ENCODE measurements at places on chromosomes 1 and 21. TPM values are rescaled to one million over a fixed set of nuclear protein-coding genes. Genes with fewer than 3 reads are reported as not detected.

Gene ATP5IF1
- total RNA-seq, result 53.3 TPM

Gene TRNP1
- 6.5 TPM for total RNA-seq

Gene WNT9A
- 0.36 TPM for total RNA-seq

Gene CFH
- 145 TPM for total RNA-seq

Gene KIF21B
- total RNA-seq, result under 0.01 TPM

Gene SH2D1B
- total RNA-seq, result not detected

Gene ATP1A2
- 0.72 TPM for total RNA-seq

Gene DPT
- total RNA-seq, result 2.4 TPM

Gene ATXN7L2
- total RNA-seq, result 1.8 TPM

Gene GRHL3
- total RNA-seq, result not detected

Gene NTRK1
- total RNA-seq, result 0.88 TPM

Gene SPATA46
- not detected for total RNA-seq

Gene KIF2C
- 3.8 TPM for total RNA-seq

Gene SYCP1
- total RNA-seq, result not detected

Gene PLA2G2A
- total RNA-seq, result not detected

Gene C8A
- total RNA-seq, result not detected

Gene BOLA1
- total RNA-seq, result 6.9 TPM

Gene CELA3A
- not detected for total RNA-seq

Gene DCDC2B
- not detected for total RNA-seq

Gene CATSPERE
- 1.8 TPM for total RNA-seq

Gene DOCK7
- 91.3 TPM for total RNA-seq

Gene PRR9
- total RNA-seq, result not detected

Gene SNX7
- 78.9 TPM for total RNA-seq

Gene TPTE
- total RNA-seq, result not detected

Gene CD52
- not detected for total RNA-seq

Gene MPZ
- total RNA-seq, result 2.2 TPM

Gene TTC39A
- total RNA-seq, result 0.88 TPM

Gene ANKRD35
- 1.4 TPM for total RNA-seq

Gene FBXO2
- total RNA-seq, result 0.29 TPM

Gene DIP2A
- 22.8 TPM for total RNA-seq

Gene NHLH1
- total RNA-seq, result under 0.01 TPM

Gene MARK1
- 0.72 TPM for total RNA-seq

Gene GPR52
- total RNA-seq, result 1.4 TPM

Gene FCRL4
- not detected for total RNA-seq

Gene KCNT2
- 10.5 TPM for total RNA-seq

Gene NBPF10
- total RNA-seq, result 5.1 TPM

Gene AKR7A2
- 79.0 TPM for total RNA-seq

Gene LEFTY2
- not detected for total RNA-seq

Gene OR2T6
- total RNA-seq, result not detected

Gene ASCL5
- total RNA-seq, result not detected

Gene TSPAN2
- 2.1 TPM for total RNA-seq

Gene PGLYRP4
- not detected for total RNA-seq

Gene LRRC38
- total RNA-seq, result not detected

Gene GPR137B
- total RNA-seq, result 28.9 TPM

Gene NEGR1
- total RNA-seq, result 22.7 TPM

Gene DPH2
- 10.3 TPM for total RNA-seq

Gene TMEM54
- total RNA-seq, result 16.5 TPM

Gene PFKFB2
- total RNA-seq, result 17.7 TPM

Gene CNKSR1
- total RNA-seq, result under 0.01 TPM

Gene NBPF20
- total RNA-seq, result 2.4 TPM

Gene CGN
- not detected for total RNA-seq

Gene STRIP1
- total RNA-seq, result 51.0 TPM

Gene TOR3A
- total RNA-seq, result 44.2 TPM

All from osteoblast (primary cell).